ENCODE measurements at places on chromosomes 4 and X.
A peak's percentile ranks its signal among the peaks of the same experiment; 100 is the strongest.

DNA sequence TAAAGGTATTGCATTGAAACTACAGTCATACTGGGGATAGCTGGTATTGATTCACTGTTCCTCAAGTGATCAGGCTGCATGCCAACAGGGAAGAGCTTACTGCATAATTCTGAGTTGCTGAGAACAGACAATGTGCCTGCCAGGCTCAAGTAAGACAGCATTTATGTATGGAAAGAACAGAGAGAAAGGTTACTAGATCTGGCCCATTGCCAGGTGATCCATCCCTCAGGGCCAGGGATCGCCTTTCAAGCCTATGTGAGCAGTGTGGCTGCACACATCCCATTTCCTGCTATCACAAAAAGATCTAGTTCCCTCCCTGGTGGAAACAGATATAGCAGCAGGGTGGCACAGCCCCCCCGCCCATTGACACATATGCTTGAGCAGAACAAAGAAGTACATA lies 254.0 kb downstream of the TMA16 start:
- no peak for DNase-seq

GRCh38 chr4:13493793-13494192 lies 9.7 kb upstream of the RAB28 start:
- no peak for DNase-seq

- DNase-seq = no peak
Observed at GRCh38 chr4:1226144-1226481, 22.8 kb downstream of the CTBP1 start.

DNA sequence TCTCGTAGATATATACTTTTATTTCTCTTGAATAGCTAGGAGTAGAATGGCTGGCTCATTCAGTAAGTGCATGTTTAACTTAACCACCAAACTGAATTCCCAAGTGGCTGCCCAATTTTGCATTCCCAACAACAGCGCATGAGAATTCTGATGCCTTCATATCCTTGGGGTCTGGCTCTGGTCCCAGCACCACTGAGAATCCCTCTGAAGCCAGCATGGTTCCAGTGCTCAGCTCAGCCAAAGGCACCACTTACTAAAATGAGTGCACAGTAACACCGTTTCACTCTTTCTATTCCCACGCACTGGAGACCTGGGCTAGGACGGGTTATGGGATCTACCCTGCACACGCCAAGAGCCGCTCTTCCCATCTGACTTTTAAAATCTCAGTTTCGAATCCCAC lies 60.4 kb downstream of the CASP3 start:
- DNase-seq = no peak

GRCh38 chrX:105136786-105137185 lies 83.7 kb downstream of the TEX13A start:
- no peak for DNase-seq

GRCh38 chrX:70878902-70879301 lies 29.6 kb downstream of the TEX11 start:
- DNase-seq = no peak

- DNase-seq = no peak
Observed at GRCh38 chrX:39752815-39753214, 344.9 kb downstream of the BCOR start.

GRCh38 chr4:45554423-45554822 lies 569.4 kb downstream of the GABRG1 start:
- DNase-seq = no peak

- DNase-seq = no peak
Observed at GRCh38 chr4:111937368-111937767, 207.9 kb upstream of the FAM241A start.

GRCh38 chr4:112523008-112523721 lies 7.2 kb upstream of the NEUROG2 start:
- DNase-seq = peak; percentile 77

DNA sequence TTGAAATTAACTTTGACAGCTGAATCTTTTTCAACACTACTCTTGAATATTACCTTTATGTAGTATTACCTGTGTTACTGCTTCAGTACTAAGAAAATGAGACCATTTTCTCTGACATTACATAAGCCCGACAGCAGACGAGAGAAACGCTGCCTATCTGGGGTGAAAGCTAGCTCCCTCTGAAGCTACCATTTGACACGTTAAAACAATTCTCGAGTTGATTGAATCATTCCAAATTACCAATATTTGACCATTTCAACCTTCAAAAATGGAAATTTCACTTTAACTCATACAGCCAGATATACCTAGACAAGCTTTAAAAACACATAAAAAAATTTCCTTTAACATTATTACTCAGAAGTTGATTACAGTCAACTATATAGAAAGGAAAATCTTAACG lies 836 bp downstream of the GPM6A start:
- DNase-seq = no peak

DNA sequence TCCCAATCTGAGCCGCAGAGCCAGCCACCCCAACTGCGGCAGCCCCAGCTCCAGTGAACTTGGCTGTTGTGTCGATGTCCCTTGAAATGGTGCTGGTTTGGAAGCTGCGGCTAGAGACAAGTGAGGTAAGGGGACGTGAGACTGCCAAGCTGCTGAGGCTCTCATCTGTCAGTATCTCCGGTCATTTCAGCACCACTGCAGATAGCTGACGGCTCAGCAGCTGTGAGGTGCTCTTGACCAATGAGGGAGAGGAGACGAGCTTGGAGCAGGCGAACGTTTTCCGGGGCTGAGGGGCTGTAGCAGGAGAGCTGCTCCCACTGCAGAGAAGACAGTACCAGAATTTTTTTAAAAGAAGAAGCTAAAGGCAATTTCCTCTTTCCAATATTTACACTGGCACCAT lies 175.5 kb upstream of the CASK start:
- no peak for DNase-seq

- DNase-seq = no peak
Observed at GRCh38 chr4:153227469-153228075, 23.3 kb downstream of the TRIM2 start.

GRCh38 chr4:111362941-111363361 lies 740.1 kb upstream of the PITX2 start:
- DNase-seq = no peak

DNA sequence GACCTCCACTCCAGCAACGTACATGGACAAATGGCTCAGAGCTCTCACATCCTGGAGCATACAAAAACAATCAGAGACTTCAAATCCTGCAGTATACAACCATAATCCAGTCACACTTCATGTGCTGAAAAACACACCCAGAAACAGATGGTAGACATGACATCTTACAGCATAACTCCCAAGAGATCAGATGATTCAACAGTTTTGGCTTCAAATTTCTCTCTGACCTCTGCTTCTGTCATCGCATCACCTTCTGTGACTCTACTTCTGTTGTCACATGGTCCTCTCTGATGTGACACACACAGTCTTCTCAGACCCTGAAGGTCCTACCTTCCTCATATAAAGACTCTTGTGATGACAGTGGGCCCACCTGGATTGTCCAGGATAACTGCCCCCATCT lies 18.5 kb downstream of the SUV39H1 start:
- no peak for DNase-seq

- no peak for DNase-seq
Observed at GRCh38 chr4:963276-964225, 9.8 kb downstream of the DGKQ start.

GRCh38 chr4:7630568-7631287 lies 196.0 kb upstream of the PSAPL1 start:
- DNase-seq = no peak

DNA sequence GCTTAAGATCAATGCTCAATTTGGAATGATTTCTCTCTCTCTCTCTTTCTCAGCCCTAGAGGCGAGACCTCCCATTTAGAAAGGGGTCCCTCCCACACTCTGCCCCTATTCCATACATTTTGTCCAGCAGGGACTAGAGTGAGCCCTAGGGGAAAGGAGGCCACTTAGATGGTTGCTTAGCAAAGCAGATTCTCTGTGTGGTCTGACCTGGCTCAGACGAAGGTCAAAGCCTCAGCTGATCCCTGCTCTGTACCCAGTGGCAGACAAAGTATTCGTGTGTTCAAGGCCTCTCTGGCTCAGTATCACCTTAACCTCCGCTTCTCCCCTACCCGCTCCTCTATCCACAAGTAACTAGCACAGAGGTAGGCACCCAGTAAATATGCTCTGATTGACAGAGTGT lies 78.4 kb downstream of the HPRT1 start:
- DNase-seq = no peak

GRCh38 chrX:72663737-72664136 lies 50.4 kb downstream of the PHKA1 start:
- DNase-seq = no peak

GRCh38 chr4:86019362-86019761 lies 340.5 kb downstream of the MAPK10 start:
- DNase-seq = no peak

DNA sequence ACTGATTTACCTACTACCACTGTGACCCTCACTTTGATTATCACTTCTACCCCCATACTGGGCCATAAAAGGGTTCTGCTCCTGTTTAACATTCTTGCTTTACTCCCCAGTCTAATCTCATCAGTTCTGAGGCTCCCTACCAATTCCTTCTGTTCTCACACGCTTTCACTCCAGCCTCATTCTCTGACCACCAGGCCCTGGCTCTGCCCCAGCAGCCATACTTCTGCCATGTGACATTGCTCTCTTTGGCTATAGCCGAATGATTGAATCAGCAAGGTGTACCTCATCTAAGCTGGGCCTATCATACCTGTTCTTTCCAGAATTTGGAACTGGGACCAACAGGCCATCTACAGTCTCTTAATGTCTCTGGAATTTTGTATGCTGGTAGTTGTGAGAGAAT lies 14.4 kb upstream of the ELF2 start:
- DNase-seq = no peak

- DNase-seq = no peak
Observed at GRCh38 chrX:53882331-53882730, 161.9 kb downstream of the PHF8 start.

DNA sequence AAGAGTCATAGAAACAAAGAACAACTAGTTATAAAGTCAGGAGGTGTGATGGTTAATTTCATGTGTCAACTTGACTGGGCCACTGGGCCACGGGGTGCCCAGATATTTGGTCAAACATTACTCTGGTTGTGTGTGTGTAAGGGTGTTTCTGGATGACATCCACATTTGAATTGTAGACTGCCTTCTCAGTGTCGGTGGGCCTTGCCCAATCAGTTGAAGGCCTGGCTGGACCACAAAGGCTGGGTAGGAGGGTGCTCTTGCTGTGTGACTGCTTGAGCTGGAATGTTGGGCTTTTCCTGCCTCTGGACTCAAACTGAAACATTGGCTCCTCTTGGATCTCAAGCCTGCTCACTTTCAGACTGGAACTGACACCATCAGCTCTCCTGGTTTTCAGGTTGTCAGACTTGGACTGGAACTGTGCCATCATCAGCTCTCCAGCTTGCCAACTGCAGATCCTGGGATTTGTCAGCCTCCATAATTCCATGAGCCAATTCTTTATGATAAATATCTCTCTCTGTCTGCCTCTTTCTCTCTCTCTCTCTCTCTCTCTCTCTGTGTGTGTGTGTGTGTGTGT lies 41.4 kb downstream of the CLDN34 start:
- no peak for DNase-seq

Measured in endothelial cell (in vitro differentiated cells).